Epithelial cell of esophagus (primary cell): ENCODE measurements at places on chromosomes 7 and 10.

GRCh38 chr10:5589661-5590511, 65.1 kb downstream of the CALML3 start:
- DNase-seq, result peak; percentile 38

GRCh38 chr7:77409005-77409738, 7.0 kb downstream of the GSAP start:
- peak; percentile 86 for DNase-seq

- no peak for DNase-seq
These were observed 67.5 kb upstream of the TES start for GRCh38 chr7:116142850-116143249.

GRCh38 chr7:90586091-90586490, 10.0 kb upstream of the CDK14 start:
- no peak for DNase-seq

GRCh38 chr7:34430456-34430855, 227.6 kb upstream of the NPSR1 start:
- DNase-seq, result peak; percentile 84

DNA sequence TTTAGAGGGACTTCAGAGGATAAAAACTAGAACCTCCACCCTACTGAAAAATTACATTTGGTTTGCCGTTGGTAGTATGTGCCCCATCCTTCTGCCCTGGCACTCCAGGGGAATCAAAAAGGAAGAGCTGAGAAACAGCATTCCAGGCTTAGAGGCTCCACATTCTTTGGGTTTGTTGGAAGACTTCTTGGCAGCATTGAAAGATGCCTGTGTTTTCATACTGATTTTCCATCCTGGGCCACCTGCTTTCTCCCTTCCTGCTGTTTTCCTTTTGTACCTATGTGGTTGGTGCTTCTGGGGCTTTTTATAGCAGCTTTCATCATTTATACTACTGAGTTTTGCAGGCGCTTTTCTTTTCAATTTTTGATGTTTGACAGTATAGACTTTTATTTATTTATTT, 61.7 kb downstream of the AUTS2 start:
- DNase-seq, result no peak

- DNase-seq, result no peak
These were observed 3.7 kb upstream of the HOXA7 start for GRCh38 chr7:27160145-27160545.

GRCh38 chr7:137937202-137937560, 64.7 kb downstream of the CREB3L2 start:
- peak; percentile 44 for DNase-seq

DNA sequence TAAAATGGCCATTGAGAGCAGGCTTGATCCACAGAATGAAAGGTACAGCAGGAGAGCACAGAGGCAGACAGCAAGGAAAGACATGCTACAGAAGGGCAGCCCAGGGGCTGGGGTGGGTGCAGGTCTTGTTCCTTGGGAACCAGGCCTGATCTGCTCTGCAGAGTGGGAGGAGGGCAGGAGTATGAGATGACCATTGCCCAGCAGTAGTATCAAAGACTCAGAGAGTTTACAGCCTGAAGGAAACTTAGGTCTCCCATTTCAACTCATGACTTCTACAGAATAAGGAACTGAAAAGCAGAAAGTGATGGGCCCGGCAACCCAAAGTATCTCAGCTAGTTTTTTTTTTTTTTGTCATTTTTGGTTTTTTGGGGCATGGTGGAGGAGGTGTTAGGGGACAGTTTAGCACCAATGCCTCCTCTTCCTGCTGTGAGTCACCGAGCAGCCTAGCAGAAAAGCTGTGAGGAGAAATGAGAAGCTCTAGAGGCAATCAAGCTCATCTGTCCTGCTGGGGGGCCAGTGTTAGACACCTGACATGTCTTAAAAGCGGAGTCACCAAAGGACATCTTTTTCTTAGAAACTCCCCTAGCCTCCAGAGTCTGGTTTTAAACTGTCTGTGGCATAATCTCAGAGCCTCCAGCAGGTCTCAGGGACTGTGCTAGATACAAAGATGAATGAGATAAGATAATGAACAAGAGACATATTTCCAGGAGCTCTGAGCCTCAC, 34.3 kb upstream of the HERPUD2 start:
- no peak for DNase-seq

- peak; percentile 68 for DNase-seq
These were observed 6.1 kb downstream of the NPY start for GRCh38 chr7:24290004-24290641.

- no peak for DNase-seq
These were observed 29.1 kb upstream of the FAM107B start for GRCh38 chr10:14803827-14804226.

GRCh38 chr10:49602380-49603023, 7.6 kb upstream of the SLC18A3 start:
- peak; percentile 23 for DNase-seq

DNA sequence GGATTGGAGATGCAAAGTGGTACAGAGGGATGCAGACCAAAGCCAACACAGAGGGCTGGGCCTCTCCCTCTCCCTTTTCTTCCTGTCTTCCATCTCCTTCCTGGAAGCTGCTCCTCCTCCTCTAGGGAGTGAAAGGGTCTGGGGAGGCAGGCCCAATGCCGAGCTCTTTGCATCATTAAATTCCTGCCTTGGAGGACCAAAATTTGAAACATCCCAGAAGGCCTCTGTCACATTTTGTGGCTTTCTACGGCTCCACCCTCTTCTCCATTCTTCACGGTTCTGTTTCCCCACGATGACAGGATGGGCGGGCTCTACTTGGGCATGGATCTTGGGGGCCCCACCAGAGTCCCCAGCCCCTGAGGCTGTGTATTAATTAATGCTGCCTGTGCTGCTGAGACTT, 76.4 kb downstream of the NEURL1 start:
- no peak for DNase-seq
